ENCODE measurements at places on chromosomes 7 and 10. TPM values are rescaled to one million over a fixed set of nuclear protein-coding genes. Genes with fewer than 3 reads are reported as not detected.
A peak's percentile ranks its signal among the peaks of the same experiment; 100 is the strongest.

TMEM176A gene
- 5.1 TPM for polyA plus RNA-seq

FKBP9 gene
- polyA plus RNA-seq = 208 TPM

PMS2 gene
- 20.6 TPM for polyA plus RNA-seq

VPS37D gene
- 6.2 TPM for polyA plus RNA-seq

HIF1AN gene
- 40.1 TPM for polyA plus RNA-seq

DNA sequence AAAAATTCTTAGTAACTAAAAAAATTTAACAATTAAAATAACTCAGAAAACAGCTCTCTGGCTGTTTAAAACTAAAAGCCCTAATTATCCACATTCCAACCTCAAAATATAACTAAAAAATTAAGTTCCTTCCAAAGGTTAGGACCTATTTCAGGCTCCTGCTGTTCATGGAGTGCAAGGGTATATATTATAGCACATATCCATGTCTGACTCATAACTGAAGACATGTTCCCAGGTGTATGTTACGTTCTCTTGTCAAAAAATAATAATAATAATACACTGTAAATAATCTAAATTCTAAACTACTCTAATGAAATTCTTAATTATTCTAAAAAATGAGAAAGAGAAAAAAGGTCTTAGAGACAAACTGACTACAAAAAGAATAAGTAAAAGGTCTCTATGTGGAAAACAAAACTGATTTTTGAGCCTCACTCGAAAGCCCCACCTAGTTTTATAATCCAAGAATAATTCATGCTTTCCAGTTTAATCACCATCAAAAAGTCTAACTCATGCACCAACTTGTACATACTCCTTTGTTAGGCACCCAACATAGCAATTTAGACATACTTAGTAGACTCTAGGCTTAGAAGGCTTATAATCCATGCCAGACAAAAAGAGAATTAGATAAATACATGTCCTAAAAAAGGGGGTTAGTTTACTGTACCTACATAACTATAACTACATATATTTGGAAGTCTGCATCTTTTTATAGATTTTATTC is 171.4 kb downstream of the KMT2E start:
- no peak for DNase-seq

GRCh38 chr7:79401254-79401653 is 52.2 kb downstream of the MAGI2 start:
- no peak for DNase-seq

- no peak for DNase-seq
These were observed 162.6 kb upstream of the MAGI2 start for GRCh38 chr7:79615871-79616640.

DNA sequence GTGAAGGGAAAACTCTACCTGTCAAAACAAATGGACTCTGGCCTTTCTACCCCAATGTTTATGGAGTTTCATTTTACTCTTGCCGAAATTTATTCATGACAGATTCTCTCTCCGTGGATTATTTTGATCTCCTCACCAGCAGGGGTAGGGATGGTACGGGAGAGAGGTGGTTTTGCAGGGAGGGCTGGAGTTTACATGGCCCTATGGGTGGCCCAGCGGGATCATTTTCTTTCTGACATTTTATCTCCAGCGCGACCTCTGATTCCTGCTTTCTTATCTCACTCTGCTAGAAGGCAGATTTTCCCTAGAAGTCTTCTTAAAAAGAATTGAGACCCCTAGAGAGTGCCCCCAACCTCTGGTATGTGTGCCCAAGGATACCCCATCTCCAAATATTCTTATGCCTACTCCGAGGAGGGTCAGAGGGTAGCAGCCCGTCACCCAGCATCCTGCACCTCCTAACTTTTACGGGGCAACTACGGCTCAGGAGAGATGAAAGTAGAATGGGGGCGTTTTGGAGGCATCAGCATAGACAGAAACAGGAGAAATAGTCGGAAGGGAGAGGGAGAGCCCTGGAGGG is 10.1 kb upstream of the GATA3 start:
- no peak for DNase-seq

- DNase-seq = no peak
These were observed 38.9 kb downstream of the CYP51A1 start for GRCh38 chr7:92095380-92095779.

DNA sequence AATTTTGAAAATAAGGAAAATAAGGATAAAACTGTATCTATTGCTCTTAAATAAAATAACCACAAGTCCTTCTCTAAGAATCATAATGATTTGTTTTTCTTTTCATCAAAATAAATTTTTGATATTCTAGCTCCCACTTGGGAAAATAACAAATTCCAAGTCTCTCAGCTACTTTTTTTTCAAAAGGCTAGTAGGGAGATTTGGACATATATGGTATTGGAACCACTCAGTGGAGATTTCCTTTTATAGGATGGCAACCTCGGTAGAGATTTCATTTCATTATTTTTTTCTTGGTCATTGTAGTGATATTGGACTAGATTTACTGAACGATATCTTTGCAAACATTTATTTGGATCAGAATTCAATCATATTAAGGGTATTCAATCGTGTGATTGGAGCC is 69.5 kb upstream of the PRKG1 start:
- DNase-seq = no peak

GRCh38 chr10:92124616-92125143 is 166.2 kb downstream of the CPEB3 start:
- DNase-seq = no peak

GRCh38 chr7:120991581-120991980 is 3.1 kb downstream of the CPED1 start:
- no peak for DNase-seq

DNA sequence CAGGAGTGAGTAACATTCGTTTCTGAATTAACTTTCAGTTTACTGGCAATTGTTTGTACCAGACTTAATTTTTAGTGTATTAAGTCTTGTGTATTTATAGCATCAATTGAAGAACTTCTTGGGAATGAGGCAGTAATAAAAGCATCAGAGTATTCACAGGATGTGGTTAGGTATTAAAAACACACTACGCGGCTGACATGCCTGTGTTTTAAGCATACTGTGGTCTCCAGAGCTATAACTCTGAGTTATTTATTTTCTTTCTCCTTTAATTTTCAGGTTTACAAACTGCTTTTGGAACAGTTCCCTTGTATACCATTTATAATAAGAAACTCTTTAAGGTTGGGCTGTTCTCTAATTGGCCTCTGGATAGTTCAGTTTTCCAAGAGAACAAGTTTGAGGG is 626.1 kb upstream of the NRG3 start:
- DNase-seq = no peak

- no peak for DNase-seq
These were observed 165.9 kb upstream of the NAMPT start for GRCh38 chr7:106450716-106451115.

GRCh38 chr10:102020938-102021337 is 35.0 kb downstream of the ARMH3 start:
- DNase-seq = no peak

DNA sequence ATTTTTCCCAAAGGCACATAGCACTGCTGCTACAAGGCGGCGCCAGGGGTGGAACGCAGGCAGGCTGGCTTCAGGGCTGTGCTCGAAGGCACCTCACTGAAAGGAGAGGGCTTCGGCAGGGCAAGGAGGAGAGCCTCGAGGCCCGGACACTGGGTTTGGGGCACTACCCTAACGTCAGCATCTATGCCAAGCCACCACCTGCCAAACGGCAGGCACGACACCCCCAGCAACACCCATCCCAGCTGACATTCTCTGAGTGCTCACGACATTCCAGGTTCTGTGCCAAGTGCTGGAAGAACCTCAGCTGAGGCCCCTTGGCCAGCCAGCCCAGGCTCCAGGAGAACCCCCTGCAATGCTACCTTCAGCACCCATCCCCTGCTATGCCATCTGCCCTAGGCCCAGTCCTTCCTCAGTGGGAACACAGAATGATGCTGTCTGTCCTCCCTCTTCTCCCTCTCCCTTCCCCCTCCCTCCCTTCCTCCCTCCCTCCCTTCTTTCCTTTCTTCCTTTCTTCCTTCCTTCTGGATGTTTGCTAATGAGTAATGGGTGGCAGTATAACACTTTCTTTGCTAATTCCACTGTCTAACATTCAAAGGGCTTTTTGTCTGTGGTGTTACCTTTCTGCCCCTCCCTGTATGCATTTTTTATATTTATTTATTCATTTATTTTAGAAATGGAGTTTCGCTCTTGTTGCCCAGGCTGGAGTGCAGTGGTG is 24.3 kb downstream of the ZCCHC24 start:
- DNase-seq = peak; percentile 39

- no peak for DNase-seq
These were observed 70.7 kb downstream of the BEND7 start for GRCh38 chr10:13457958-13458686.

DNA sequence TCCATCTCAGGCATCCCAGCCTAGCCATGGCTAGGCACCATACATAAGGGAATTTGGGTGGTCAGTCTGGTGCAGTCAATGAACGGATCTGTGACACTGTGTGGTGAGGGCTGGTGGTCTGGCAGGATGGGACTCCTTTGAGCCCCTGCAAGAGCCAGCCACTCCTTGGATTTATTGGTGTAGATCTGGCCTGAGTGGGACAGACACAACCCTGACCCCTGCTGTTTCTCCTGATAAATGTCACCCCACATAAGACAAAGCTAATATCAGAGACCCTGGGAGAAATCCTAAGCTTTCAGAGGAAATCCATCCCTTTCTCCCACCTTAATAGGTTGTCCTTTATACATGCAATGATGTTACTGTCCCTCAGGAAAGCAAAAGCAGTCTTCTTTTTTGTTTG is 2.3 kb downstream of the FBXO24 start:
- DNase-seq = no peak

DNA sequence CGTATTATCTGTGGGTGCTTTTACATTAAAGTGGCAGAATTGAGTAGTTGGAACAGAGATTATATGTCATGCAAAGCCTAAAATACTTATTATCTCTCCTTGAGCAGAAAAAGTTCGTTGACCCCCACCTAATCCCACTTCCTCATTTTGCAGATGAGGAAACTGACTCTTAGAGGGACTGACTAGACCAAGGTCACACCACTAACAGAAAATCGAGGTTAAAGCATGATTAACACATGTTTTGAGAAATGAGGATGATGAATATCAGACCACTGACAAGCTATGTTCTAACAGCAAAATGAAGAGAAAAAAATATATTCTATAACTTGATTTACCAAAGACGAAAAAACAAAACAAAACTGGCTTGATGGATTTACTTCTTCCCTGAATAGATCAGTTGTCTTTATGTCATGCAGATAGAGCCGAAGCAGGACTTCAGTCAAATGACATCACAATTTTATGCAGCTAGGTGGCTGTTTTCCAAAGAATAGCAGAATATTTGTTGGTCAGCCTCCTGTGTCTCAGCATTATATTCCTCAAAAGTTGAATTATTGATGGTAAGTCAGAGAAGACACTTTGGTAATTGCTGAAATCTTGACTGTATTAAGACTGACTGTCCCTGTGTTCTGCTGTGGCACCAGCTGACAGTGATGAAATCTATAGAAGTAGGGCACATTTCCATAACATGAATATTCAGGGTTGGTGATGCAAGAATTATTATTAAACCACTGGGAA is 24.2 kb upstream of the SMIM30 start:
- no peak for DNase-seq
